ENCODE measurements at places on chromosomes 4 and X.

GRCh38 chr4:12110627-12111026 is 681.9 kb upstream of the HS3ST1 start:
- DNase-seq: no peak

DNA sequence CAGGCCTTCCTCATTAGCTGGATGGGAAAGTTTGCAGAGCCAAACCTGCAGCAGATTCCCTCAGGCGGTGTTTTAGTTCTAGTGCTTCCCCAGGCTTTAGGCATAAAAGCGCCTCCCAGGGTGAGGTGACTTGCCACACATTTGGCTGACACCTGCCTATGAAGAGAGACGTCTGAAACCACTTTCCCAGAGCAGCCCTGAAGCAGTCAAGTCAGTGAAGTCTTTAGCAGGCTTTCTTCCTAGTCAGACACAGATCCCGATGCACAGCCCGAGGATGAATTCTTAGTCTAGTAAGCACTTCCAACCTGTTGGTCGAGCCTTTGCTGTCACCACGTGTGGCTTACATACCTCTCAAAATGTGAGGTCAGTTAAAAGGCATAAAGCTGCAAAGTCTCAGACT is 484.1 kb downstream of the SMARCA1 start:
- DNase-seq: no peak

GRCh38 chr4:44186850-44187246 is 261.8 kb downstream of the KCTD8 start:
- no peak for DNase-seq

DNA sequence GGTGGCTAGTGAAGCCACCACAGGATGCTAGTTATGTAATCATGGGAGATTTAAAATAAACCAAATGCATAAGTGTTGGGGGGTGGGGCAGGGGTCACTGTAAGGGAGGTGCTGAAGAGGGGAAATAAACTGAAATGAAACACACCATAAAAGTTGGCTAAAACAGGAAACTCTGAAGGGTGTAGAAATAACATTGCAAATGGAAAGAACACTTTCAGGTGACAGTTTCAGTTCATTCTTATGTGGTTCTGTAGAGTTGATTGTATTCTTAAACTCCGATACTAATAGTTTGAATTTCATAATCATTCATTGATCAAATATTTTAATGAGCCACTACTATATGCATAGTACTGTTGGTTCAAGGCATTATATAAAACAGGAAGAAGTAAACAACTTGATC is 80.1 kb downstream of the HDAC8 start:
- DNase-seq: no peak

- no peak for DNase-seq
Observed at GRCh38 chr4:90546114-90546513, 418.9 kb downstream of the CCSER1 start.

- DNase-seq: peak; percentile 94
Observed at GRCh38 chrX:136214551-136214950, 36.6 kb downstream of the MAP7D3 start.

- peak; percentile 57 for DNase-seq
Observed at GRCh38 chrX:19799319-19800182, 87.8 kb downstream of the SH3KBP1 start.

DNA sequence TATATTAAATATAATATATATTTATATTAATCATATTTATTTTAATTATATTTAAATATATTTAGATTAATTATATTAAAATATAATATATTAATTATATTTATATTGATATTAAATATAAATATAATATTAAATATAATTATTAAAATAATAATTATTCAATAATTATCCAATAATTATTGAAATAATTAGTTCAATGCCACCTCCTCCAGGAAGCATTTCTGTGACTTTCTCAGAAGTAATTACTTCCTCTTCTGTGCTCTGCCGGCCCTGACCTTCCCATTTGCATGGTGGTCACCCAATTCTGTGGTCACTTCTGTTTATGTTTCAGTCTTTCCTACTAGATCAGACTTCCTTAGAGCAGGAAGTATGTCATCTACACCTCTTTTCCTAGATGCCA is 45.8 kb downstream of the EVC2 start:
- no peak for DNase-seq

GRCh38 chr4:166104623-166105022 is 231.6 kb downstream of the TLL1 start:
- no peak for DNase-seq

GRCh38 chr4:13298655-13299054 is 185.5 kb downstream of the RAB28 start:
- no peak for DNase-seq

- peak; percentile 28 for DNase-seq
Observed at GRCh38 chrX:134671294-134671693, 13.0 kb upstream of the PLAC1 start.

DNA sequence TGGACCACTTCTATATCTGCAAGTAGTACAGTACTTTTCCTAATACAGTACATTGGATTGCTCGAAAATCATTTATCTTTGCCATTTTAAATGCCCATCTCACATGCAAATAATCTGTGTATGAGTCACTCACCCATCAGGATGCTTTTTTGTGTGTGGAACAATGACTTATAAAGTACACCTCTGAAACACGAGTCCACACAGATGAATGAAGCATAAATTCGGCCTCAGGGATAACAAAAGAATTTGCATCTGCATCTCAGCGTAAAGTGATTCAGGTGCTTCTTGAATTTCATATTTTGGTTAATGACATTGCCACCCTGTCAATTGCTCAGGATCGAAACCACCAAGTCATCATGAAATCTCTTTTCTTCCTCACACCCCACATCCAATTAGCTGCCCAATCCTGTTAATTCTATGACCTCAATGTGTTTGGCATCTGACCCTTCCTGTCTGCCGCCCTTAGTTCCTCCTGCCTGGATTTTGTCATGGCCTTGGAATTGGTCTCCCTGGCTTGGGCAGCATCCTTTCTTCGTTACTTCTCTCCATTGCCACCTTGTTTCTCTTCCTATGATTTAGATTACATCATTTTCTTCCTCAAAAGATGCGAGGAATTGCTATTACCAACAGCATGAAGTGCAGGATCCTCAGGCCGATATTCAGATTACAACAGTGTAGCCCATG is 161.6 kb upstream of the MID1 start:
- no peak for DNase-seq

- no peak for DNase-seq
Observed at GRCh38 chrX:15505101-15505500, 4.5 kb downstream of the BMX start.

- DNase-seq: no peak
Observed at GRCh38 chr4:37124800-37125199, 119.7 kb upstream of the NWD2 start.

DNA sequence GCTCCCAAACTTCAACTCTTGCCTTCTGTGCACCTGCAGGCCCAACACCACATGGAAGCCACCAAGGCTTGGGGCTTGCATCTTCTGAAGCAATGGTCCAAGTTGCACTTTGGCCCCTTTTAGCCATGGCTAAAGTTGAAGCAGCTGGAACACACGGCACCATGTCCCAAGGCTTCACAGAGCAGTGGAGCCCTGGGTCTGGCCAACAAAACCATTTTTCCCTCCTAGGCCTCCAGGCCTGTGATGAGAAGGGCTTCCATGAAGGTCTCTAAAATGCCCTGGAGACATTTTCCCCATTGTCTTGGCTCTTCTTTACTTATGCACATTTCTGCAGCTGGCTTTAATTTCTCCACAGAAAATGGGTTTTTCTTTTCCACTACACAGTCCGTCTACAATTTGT is 61.3 kb upstream of the CYSLTR1 start:
- DNase-seq: no peak

DNA sequence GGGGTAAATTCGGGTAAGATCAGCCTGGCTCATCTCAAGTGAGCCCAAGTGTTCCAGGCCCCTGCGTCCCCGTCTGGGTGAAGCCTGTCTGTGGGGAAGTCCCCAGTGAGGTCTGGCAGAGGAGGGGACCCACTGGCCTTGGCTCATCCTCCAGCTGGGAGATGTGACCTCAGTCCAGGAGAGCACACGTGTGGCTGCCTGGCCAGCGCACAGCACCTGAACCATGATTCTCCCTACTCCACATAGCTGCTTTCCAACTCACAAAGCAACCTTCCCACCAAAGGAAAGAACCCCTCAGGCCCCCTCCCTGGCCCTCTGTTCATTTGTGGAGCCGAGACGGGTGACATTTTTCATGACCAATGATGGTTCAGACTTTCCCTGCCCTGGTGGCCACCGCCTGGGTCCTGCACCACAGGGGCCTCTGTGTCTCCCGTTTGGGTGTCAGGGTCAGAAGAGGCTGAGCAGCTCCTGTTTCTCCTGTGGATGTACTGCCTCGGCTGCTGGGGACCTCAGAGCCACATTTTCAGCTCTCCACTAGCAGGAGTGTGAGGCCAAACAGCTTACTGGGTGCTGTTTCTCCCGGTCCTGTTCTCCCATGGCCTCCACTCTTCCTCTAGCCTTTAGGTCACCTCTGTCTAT is 111.4 kb downstream of the CPZ start:
- no peak for DNase-seq

DNA sequence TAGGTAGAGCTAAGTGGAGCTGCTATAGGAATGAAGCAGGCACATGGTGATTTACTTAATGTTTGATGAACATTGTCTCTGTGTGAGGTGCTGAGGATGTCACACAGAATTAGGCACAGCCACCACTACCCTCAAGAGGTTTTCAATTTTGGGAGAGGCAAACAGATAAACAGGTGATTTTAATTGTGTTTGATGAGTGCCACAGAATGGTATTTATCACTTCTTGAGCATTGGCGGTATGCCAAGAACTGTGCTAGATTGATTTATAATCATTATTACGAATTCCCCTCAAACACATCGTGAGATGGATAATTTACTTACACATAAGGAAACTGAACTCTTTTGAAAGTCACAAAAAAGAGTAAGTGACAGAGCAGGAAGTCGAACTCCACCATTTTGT is 74.8 kb downstream of the FREM3 start:
- DNase-seq: no peak

DNA sequence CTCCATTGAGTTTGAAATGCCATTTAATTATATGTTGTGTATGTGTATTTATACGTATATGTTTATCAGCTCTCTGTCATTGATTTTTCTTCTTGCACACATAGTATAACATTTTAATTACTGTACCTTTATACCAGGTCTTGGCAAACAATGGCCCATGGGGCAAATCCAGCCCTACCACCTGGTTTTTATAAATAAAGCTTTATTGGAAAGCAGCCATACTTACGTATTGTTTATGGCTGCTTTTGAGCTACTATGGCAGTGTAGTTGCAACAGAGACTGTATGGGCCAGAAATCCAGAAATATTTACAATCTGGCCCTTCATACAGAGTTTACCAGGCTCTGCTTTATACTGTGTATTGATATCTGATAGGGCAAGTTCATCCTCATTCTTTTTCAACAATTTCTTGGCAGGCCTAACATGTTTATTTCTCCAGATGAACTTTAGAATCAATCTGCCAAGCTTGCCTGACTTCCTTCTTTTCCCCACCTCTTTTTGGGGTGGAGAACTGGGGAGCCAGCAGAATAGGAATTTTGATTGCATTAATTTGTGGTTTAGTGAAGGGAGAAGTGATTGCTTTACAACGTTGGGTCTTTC is 15.8 kb downstream of the DCUN1D4 start:
- peak; percentile 5 for DNase-seq

GRCh38 chrX:15973299-15973698 is 118.7 kb upstream of the AP1S2 start:
- DNase-seq: peak; percentile 65
